IMR-90 (cell line): ENCODE measurements at places on chromosomes 6 and 20. TPM values are rescaled to one million over a fixed set of nuclear protein-coding genes. Genes with fewer than 3 reads are reported as not detected.

DNA sequence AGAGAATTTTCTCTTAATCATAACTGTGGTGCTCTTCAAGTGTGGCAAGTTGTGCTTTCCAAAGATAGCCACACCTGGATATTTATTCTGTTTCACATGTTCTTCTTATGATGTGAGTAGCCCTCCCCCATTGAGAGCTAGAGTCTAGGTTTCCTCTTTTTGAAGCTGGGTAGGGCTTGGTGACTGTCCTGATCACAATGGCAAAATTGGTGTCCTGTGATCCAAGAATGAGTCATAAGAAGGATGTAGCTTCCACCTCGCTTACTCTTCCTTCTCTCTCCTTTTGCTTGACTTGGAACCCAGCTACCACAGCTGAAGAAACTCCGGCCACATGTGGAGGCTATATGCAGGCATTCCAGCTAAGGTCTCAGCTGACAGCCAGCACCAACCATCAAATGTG, 7.4 kb upstream of the IGF2R start:
- H3K27me3 ChIP-seq: peaks cover 12% of the 10 kb centered on the region
- H3K27ac ChIP-seq: no peak overlapping the region
- DNase-seq: peak; percentile 31
- H3K4me1 ChIP-seq: peaks cover 4% of the 10 kb centered on the region
- H3K36me3 ChIP-seq: no peaks in the 10 kb centered on the region
- no peak overlapping the region for H3K4me3 ChIP-seq

DNA sequence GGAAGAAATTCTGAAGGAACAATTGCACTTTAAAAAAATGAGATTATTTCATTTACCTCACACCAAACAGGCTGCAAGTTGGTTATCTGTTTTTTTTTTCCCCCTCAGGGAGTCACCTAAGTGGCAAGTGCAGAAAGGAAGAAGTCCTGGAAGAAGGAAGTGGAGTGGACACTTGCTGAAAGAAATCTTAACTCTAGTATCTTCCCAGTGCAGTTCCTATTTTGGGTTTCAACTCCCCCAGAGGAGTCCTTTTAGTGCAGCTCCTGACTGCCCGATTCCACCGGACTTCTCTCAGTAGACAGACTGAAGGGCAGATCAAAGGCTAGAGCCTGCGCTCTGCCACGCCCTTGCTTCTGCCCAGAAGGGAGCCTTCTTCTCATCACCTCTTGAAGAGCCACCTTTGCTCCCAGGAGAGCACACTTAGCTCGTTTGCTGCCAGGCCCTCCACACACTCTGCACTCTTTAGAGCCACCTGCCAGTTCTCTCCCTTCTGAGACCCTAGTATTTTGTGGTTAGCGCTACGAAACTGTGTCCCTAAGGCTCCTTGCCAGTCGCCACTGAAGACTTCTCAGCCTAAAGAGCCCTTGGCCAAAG, 4.9 kb downstream of the MTCL3 start:
- DNase-seq: no peak
- 0 out of 2 replicates have a peak, but pooled peaks cover 3% of the 10 kb centered on the region for H3K27me3 ChIP-seq
- no peak overlapping the region for H3K27ac ChIP-seq
- peaks cover 5% of the 10 kb centered on the region; the same call in 1 of the 2 replicates for H3K4me1 ChIP-seq

DNA sequence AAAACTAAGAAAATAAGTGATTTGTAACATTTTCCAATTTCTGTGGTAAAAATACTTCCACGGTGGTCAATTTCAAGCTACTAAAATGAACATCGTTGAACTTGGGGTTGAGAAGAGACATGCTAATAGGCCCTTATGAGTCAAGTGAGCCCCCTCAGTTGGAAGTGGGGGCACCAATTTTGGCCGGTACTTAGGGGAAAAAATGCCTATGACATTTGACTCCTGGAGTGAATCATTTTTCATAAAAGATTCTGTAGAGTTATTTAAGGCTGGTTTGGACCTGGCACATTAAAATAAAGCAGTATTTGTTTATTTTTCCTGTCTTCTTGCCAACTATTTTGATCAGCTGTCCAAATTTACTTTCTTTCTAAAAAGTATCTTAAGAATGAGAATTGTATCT, 32.4 kb upstream of the CAP2 start:
- DNase-seq: peak; percentile 33
- H3K4me3 ChIP-seq: no peak overlapping the region
- no peaks in the 10 kb centered on the region for H3K27me3 ChIP-seq
- peaks cover 1% of the 10 kb centered on the region; the same call in 1 of the 2 replicates for H3K4me1 ChIP-seq
- no peak overlapping the region for H3K27ac ChIP-seq
- no peaks in the 10 kb centered on the region for H3K36me3 ChIP-seq

GRCh38 chr20:57585466-57586213, 24.7 kb downstream of the PCK1 start:
- H3K4me3 ChIP-seq: no peak overlapping the region
- peaks cover 11% of the 10 kb centered on the region for H3K4me1 ChIP-seq
- peaks cover 17% of the 10 kb centered on the region for H3K27me3 ChIP-seq
- H3K36me3 ChIP-seq: no peaks in the 10 kb centered on the region
- no peak overlapping the region for H3K27ac ChIP-seq

DNA sequence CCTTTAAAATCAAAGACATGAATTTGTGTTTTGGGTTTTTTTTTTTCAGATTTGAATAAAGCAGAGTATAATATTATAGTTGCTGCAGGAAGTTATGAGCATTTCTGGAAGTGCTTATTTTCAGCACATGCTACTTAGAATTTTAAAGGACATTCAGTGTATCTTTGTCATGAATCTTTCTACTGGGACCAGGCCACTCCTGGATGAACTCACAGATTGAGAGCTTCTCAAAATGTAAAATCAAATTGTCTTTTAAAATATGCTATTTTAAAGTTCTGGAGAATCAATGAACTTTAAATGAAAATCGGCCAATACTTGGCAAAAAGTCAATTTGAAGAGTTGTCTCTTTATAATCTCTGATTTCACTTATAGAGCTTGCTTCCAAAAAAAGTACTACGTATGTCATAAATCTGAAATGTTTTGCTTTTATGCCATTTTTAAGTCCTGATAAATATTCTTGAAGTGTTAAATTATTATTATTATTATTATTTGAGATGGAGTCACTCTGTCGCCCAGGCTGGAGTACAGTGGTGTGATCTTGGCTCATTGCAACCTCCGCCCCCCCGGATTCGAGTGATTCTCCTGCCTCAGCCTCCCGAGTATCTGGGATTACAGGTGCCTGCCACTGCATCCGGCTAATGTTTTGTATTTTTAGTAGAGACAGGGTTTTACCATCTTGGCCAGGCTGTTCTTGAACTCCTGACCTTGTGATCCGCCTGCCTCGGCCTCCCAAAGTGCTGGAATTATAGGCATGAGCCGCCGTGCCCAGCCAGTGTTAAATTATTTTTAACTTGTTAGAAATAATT, 175.7 kb upstream of the AKAP12 start:
- H3K36me3 ChIP-seq: peaks cover 10% of the 10 kb centered on the region
- DNase-seq: no peak
- no peak overlapping the region for H3K27ac ChIP-seq
- peaks cover 18% of the 10 kb centered on the region for H3K4me1 ChIP-seq
- no peaks in the 10 kb centered on the region for H3K27me3 ChIP-seq

- peaks cover 20% of the 10 kb centered on the region for H3K36me3 ChIP-seq
- no peak for DNase-seq
- H3K27me3 ChIP-seq: no peaks in the 10 kb centered on the region
- no peaks in the 10 kb centered on the region for H3K4me1 ChIP-seq
- H3K4me3 ChIP-seq: no peak overlapping the region
- H3K27ac ChIP-seq: no peak overlapping the region
Measured at GRCh38 chr6:3718407-3718806, 33.1 kb downstream of the PXDC1 start.

DNA sequence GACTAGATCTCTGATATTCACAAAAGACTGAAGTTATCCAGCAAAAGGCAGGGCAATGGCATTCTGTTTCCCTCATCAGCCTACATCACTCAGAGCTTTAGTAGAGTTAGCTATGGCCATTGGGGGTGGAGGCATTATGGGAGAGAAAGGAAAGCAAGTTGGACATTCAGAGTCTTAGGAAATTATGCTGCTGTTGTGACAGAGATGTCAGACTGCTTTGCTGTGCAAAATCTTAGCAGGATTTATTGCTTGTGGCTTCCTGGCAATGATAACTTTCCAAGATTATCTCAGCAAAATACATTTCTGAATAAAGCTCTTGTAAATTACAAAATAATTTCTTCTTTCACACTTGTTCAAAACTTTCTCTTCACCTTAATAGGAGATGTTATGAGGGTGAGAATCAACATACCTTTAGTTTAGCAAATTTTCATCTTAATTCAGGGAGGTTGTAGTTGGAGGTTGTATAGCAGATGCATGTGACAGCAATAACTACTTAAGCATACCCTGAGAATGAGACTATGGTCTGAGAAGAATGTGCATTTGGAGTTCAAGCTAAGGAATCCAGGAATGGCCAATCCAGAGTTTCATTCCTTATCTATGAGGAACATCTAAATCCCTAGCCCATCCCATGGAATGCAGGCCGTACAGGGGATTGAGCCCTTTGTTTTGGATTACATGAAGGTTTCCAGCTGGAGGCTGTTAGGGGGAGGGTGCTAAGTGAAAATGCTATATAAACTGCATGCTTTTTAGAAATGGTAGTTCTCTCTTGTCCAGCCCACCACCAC, 179.8 kb downstream of the HAO1 start:
- H3K36me3 ChIP-seq: no peaks in the 10 kb centered on the region
- no peak for DNase-seq
- no peak overlapping the region for H3K4me3 ChIP-seq
- peaks cover 2% of the 10 kb centered on the region; the same call in 1 of the 2 replicates for H3K4me1 ChIP-seq
- no peaks in the 10 kb centered on the region for H3K27me3 ChIP-seq

GRCh38 chr6:154462425-154462824, 48.1 kb downstream of the CNKSR3 start:
- H3K4me1 ChIP-seq: peaks cover 9% of the 10 kb centered on the region
- no peaks in the 10 kb centered on the region for H3K36me3 ChIP-seq
- no peak overlapping the region for H3K27ac ChIP-seq
- H3K4me3 ChIP-seq: no peak overlapping the region

GRCh38 chr6:1376653-1377052, 12.7 kb upstream of the FOXF2 start:
- peaks cover 59% of the 10 kb centered on the region for H3K27me3 ChIP-seq
- H3K4me1 ChIP-seq: 0 out of 2 replicates have a peak, but pooled peaks cover 2% of the 10 kb centered on the region
- no peak overlapping the region for H3K4me3 ChIP-seq
- no peak overlapping the region for H3K27ac ChIP-seq

GRCh38 chr6:44367681-44368080, 19.8 kb upstream of the CDC5L start:
- H3K36me3 ChIP-seq: no peaks in the 10 kb centered on the region
- no peak overlapping the region for H3K27ac ChIP-seq
- peaks cover 17% of the 10 kb centered on the region for H3K27me3 ChIP-seq

- H3K27ac ChIP-seq: peak overlapping the region; percentile 84
- no peaks in the 10 kb centered on the region for H3K36me3 ChIP-seq
- H3K27me3 ChIP-seq: no peaks in the 10 kb centered on the region
- no peak for DNase-seq
Measured at GRCh38 chr6:44128020-44128917, 915 bp downstream of the TMEM63B start.

DNA sequence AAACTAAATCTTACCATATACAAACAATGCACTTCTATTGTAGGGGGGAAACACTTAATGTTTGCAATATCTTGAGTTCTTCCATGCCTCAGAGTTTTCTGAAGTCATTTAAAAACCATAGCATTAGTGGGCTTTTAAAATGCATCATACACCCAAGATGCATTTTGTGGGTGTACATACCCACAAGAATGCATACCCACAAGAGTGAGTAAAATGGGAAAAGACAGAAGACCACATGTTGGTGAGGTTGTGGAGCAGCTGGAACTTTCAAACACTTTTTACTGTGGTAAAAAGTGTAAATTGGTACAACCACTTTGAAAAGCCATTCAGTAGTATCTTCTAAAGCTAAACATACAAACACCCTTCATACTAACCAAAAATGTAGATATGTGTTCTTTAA, 57.5 kb downstream of the CYB5R4 start:
- DNase-seq: peak; percentile 4
- H3K36me3 ChIP-seq: no peaks in the 10 kb centered on the region
- H3K4me3 ChIP-seq: no peak overlapping the region
- no peak overlapping the region for H3K27ac ChIP-seq

- peaks cover 24% of the 10 kb centered on the region for H3K4me1 ChIP-seq
- DNase-seq: peak; percentile 84
- H3K27me3 ChIP-seq: peaks cover 62% of the 10 kb centered on the region
- H3K27ac ChIP-seq: peak overlapping the region; percentile 92
- H3K4me3 ChIP-seq: no peak overlapping the region
Measured at GRCh38 chr6:32092760-32093497, 16.2 kb downstream of the TNXB start.

GRCh38 chr20:12014736-12015135, 97.0 kb downstream of the BTBD3 start:
- H3K27ac ChIP-seq: no peak overlapping the region
- no peaks in the 10 kb centered on the region; the same call in 1 of the 2 replicates for H3K27me3 ChIP-seq
- no peak overlapping the region for H3K4me3 ChIP-seq
- H3K36me3 ChIP-seq: no peaks in the 10 kb centered on the region

GRCh38 chr6:25219917-25220278, 59.3 kb upstream of the CARMIL1 start:
- H3K36me3 ChIP-seq: no peaks in the 10 kb centered on the region
- DNase-seq: no peak
- no peak overlapping the region for H3K4me3 ChIP-seq
- no peaks in the 10 kb centered on the region for H3K4me1 ChIP-seq
- H3K27me3 ChIP-seq: no peaks in the 10 kb centered on the region

GRCh38 chr6:1616701-1617463, 7.2 kb downstream of the FOXC1 start:
- H3K36me3 ChIP-seq: peaks cover 15% of the 10 kb centered on the region
- H3K27ac ChIP-seq: no peak overlapping the region
- H3K4me1 ChIP-seq: peaks cover 2% of the 10 kb centered on the region; the same call in 1 of the 2 replicates
- no peak overlapping the region for H3K4me3 ChIP-seq
- no peaks in the 10 kb centered on the region for H3K27me3 ChIP-seq

- no peaks in the 10 kb centered on the region for H3K36me3 ChIP-seq
- no peak for DNase-seq
- H3K4me1 ChIP-seq: no peaks in the 10 kb centered on the region
- no peak overlapping the region for H3K27ac ChIP-seq
Measured at GRCh38 chr20:48605364-48606171, 222.2 kb downstream of the PREX1 start.

DNA sequence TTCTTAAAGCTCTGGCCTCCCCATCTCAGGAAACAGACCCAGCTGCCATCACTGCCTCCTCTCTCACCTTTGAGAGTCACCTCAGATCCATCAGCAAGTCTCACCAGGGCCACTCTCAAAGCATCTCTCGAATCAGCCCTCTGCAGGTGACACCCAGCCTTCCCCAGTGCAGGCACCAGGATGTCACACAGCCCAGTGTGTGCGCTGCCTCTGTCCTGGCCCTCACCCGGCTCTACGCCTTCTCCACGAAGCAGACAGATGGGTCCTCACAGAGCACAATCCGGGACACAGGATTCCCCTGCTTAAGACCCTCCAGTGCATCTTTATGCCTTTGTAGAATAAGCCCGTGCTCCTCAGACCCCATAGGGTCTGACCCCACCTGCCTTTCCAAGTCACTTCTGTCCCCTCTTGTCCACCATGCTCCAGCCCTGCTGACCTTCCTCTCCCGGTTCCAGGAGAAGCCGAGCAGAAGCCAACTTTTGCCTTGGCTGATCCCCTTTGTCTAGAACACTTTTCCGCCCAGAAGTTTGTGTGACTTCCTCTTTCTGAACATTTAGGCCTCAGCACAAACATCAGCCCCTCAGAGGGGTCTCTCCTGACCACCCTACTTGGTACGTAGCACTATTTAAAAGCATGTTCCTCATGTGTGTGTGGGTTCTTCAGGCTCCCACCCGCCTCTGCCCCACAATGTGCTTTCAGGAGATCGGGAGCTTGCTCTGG, 60.2 kb downstream of the PSMG4 start:
- no peak overlapping the region for H3K4me3 ChIP-seq
- peaks cover 48% of the 10 kb centered on the region for H3K27me3 ChIP-seq
- no peaks in the 10 kb centered on the region for H3K36me3 ChIP-seq
- peaks cover 2% of the 10 kb centered on the region for H3K4me1 ChIP-seq

Gene LZTS3
- 1.4 TPM in 2 replicates for total RNA-seq

Gene PPP1R3G
- under 0.01 and 0.18 TPM in 2 replicates for total RNA-seq

Gene CENPW
- total RNA-seq: 8.2 and 15.0 TPM in 2 replicates

Gene BPIFB6
- not detected in 2 replicates for total RNA-seq

Gene TMEM217
- 1.4 TPM in 2 replicates for total RNA-seq

Gene MYO6
- 6.8 and 9.4 TPM in 2 replicates for total RNA-seq

Gene MOXD1
- 10.0 and 10.6 TPM in 2 replicates for total RNA-seq

Gene PSORS1C2
- total RNA-seq: not detected in 2 replicates
